Stimulated activated CD4-positive, alpha-beta T cell treated with anti-CD3 and anti-CD28 coated beads, Interleukin-1b, Interleukin-23, amount 100 ng/mL, for 24 hours (primary cell): ENCODE measurements at places on chromosomes 12 and 14.

- no peak for DNase-seq
Observed at GRCh38 chr12:6725350-6725749, 1.5 kb downstream of the COPS7A start.

DNA sequence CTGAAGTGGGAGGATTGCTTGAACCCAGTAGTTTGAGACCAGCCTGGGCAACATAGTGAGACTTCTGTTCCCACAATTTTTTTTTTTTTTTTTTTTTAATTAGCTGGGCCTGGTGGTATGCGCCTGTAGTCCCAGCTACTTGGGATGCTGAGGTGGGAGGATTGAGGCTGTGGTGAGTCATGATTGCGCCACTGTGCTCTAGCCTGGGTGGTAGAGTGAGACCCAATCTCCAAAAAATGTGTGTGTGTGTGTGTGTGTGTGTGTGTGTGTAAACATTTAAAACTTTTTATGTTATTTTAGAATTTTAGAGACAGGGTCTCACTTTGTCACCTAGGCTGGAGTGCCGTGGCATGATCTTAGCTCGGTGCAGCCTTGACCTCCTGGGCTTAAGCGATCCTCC lies 6.8 kb downstream of the PPP1R36 start:
- DNase-seq: no peak

DNA sequence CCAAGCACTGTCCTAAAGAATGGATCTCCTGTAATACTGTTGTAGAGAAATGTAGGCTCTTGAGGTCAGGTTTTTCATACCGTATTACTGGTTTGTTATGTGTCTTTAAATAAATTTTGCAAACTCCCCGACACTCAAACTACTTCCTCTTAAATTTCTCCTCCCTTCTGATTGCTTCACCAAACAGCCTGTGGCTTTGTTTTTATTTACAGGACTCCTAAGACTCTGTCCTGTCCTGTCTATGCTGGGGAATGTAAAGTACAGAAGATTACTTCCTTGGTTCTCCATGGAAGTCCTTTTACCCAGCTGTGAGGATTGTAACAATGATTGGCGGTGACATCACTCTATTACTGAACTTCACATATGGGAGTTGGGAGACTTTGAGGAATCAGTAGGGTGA lies 873.5 kb downstream of the DIO2 start:
- no peak for DNase-seq

GRCh38 chr14:106174206-106174605 lies 647.8 kb downstream of the TMEM121 start:
- no peak for DNase-seq

DNA sequence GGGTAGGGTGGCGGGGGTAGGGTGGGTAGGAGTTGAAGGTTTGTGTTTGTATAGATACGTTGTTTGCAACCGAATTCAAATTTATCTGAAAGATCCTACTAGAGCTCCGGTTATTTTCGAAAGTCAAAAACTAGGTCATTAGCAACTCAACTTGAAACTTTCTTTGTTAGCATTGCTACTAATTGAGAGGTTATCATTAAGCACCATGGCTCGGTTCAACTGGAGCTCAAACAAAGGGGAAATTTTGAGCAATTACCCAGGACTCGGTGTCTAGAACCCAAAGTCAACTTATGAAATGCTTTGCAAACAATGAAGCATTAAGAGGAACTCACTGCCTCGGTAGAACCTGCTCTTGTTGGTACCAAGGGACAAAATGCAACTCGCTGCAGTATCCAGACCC lies 207.7 kb downstream of the BCAT1 start:
- no peak for DNase-seq

- no peak for DNase-seq
Observed at GRCh38 chr14:105258846-105259245, 10.5 kb downstream of the BTBD6 start.

DNA sequence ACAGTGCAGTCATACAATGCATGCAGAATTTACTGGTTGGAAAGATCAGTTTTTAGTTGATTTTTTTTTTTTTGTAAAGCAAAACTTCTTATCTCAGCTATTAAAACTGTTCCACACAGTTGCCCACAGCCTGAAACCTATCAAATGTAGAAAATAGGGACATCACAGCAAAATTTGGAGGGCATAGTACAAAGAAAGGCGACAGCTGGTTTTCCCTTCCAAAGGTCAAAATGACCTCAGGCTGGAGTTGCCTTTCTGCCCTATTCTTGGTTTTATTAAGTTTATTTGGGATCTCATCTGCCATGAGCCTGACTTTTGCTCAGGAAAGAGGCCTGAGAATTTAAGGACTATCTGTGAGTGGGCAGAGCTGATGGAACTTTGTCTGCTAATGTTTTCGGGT lies 28.5 kb downstream of the NOPCHAP1 start:
- DNase-seq: no peak
